ENCODE measurements at places on chromosomes 6 and 20.

DNA sequence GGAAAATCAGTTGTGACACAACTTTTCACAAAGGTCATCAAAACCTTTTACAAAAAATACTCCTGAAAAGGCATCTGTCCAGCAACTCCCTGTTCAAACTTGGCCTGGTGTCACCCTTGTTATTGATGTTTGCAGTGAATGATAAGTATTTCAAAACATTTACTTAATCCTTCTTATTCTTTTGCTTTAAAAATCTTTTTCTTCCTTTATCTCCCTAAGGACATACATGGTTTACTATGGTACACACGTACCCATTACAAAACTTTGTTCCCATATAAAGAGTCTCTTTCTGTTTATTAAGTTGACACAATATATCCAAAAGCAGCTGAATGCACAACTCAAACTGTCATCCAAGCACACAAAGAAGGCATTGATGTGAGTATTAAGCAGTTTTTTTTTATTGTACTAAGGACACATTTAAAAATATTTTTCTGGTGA, 17.5 kb downstream of the GSTA2 start:
- DNase-seq: no peak

DNA sequence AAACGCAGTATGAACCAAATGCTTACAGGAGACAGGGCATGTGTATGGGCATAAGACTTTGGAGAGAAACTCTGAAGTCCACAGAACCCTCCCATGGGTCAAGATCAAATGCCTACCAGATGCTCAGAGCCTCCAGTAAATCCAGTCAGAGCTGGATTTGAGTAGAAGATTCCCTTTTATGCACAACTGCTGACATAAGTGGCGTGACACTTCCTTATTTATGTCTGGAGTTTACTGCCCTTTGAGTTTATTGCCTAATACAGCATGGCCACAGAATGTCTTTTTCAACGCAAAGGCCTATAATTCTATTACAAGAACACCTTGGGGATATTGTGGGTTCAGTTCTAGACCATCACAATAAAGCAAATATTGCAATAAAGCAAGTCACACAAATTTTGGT, 220.0 kb upstream of the FOXQ1 start:
- no peak for DNase-seq

- DNase-seq: peak; percentile 35
Measured at GRCh38 chr6:36928547-36928918, 26.0 kb upstream of the PI16 start.

GRCh38 chr6:151254451-151255081, 14.8 kb downstream of the AKAP12 start:
- no peak for DNase-seq

All from SHP77 treated with DMSO at 0.1 percent for 48 hours (cell line).